AG08395 (cell line): ENCODE measurements at places on chromosomes 2 and 18.
A peak's percentile ranks its signal among the peaks of the same experiment; 100 is the strongest.

DNA sequence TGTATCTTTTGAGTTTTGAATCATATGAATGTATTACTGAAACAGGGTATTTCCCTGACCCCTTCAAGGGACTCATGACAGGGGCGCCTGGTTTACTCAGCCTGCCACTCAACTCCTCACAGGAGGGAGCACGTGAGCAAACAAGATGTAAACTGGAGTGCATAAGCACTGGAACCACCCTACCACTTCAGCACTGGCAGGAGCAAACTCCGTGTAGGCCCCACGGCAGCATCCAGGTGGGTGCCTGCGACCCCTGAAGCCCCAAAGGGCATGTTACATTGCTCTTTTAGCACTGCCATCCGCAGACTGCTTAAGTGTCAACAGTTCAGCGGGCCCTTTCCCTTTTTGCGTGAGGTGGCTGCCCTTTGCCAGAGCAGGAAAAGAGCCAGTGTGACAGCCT lies 8.2 kb upstream of the DAPL1 start:
- no peak for DNase-seq

DNA sequence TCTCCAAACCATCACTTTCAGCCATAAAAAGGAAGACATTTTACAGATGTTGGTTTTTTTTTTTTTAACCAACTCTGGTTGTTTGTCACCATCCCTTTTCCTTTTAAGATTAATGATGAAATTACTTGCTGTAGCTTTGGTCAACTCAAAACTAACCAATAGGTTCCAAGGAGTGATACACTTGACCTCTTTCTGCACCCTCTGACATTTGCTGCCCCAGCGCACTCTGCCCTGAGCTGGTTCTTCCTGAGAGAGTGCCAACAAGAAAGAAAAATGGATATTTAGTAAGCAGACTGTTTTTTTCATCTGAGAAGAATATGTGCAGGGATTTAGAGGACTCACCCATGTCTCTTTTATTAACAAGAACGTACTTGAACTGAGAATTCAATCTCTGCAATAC lies 520.0 kb downstream of the TXNL1 start:
- DNase-seq: no peak

- DNase-seq: no peak
Measured at GRCh38 chr2:9618410-9618809, 12.4 kb downstream of the YWHAQ start.

DNA sequence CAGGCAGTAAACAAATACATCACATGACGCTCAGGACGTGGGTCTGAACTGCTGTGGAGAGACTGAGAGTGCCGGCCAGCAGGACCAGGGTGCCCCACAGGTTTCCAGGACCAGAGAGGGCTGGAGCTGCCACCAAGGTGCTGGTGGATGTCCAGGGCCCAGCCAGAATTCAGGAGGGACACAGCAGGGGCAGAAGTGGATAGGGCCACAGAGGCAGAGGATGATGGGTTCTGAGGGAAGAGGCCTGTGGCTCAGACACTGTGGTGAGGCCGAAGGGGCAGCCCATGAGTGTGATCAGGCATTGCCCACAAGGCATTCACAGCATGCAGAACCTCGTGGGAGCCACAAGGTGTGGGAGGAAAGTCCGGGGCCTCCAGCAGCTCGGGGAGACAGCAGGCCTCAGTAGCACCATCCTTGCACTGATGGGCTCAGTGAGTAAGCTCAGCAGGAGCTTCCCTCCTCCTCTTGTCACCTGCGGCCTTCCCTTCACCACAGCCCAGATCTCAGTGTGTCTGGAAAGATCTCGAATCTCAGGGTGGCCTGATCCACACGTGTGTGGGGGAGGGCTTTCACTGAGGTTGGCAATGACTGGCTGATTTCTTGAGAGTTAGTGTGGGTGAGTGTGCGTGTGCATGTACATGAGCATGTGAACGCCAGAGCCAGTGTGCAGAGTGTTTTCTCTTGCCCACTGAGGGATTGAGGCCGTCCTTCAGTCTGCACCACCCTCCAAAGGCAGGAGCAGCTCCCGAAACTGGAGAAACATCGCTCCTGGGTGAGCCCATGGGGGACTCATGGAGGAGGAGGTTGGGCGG lies 181.8 kb upstream of the RAB6C start:
- no peak for DNase-seq

DNA sequence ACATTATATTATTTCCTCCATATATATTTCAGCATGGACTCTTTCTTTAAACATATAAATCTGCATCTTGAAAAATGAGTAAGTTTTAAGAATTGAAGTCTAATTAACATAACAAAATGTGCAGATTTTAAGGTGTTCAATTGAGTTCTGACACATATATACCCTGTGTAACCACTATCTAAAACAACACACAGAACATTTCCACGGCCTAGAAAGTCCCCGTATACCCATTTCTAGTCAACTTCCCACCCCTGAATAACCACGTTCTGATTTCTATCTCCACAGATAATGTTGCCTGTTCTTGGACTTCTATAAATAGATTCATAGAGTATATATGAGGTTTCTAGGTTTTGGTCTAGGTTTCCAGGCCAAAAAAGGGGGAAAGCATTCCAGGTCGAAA lies 87.5 kb downstream of the AAK1 start:
- DNase-seq: no peak

DNA sequence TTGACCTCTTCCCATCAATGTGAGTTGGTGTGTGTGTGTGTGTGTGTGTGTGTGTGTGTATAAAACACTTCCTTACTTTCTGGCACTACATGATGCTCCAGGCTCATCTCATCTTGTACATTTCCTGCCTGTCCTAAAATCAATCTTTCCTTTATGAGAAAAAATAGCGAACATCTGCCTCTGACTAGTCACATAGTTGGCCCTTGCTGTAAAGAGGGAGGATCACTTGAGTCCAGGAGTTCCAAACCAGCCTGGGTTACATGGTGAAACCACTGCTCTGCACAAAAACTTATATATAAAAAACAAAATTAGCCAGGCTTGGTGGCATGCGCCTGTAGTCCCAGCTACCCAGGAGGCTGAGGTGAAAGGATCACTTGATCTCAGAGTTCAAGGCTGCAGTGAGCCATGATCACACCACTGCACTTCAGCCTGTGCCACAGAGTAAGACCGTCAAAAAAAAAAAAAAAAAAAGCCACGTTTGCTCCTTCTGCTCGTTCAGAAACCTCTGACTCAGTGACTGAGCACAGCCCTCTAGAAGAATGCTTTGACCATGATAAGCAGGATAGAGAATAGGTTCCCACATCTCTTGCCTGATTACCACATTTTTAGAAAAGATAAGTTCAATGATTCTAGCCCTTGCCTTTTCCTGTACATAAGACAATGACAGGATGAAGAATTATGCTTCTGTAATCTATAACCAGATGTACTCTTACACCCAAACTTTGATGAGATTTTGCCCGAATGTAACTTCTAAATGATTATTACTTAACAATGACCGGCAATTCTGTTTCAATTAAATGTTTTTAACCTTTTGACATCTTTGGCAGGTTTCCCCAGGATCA lies 45.2 kb upstream of the ST3GAL5 start:
- peak; percentile 70 for DNase-seq

DNA sequence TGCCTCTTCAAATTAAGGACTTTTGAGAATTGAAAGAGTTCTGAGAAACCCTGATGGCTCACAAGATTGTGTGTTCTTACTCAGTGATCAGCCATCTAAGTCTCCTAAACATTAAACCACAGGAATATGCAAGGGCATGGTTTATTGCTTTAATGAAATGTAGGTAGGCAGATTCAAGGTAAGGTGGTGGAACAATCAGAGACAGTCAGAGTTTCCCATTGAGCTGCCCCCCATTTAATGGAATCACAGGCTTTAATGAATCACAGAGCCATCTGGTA lies 107.8 kb upstream of the LRATD1 start:
- no peak for DNase-seq

DNA sequence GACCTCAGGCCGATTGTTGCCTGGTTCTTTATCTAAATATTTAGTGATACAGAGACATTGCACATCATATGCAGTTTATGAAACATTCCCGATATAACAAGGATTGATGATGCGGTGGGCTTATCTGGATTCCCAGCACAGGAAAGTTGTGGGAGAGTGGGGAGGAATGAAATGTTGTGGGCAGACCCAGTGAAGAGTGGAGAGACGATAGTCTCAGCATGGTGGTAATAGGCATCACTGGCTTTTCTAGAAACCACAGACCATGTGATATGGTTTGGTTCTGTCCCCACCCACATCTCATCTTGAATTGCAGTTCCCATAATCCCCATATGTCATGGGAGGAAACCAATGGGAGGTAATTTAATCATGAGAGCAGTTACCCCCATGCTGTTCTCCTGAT lies 34.8 kb upstream of the RND3 start:
- no peak for DNase-seq

- no peak for DNase-seq
Measured at GRCh38 chr2:58644451-58644850, 403.3 kb upstream of the FANCL start.

- DNase-seq: peak; percentile 26
Measured at GRCh38 chr2:43592443-43592842, 3.4 kb downstream of the THADA start.

DNA sequence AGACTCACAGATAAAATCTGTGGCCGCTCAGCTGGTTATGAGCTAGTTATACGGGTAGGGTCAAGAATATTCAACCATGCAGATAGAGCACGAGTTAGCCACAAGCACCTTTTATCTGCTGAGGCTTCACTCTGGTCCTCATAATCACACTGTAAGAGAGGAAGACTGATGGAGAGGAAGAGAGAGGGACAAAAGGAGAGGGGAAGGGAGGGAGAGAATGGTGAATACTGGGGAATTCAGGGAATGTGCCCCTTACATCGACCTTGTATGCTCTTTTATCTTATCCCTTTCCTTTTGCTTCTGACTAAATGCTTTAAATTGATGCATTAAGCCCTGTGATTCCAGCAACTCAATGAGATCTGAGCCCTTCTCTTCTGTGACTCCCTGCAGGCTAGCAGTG lies 333.1 kb downstream of the DSEL start:
- no peak for DNase-seq

DNA sequence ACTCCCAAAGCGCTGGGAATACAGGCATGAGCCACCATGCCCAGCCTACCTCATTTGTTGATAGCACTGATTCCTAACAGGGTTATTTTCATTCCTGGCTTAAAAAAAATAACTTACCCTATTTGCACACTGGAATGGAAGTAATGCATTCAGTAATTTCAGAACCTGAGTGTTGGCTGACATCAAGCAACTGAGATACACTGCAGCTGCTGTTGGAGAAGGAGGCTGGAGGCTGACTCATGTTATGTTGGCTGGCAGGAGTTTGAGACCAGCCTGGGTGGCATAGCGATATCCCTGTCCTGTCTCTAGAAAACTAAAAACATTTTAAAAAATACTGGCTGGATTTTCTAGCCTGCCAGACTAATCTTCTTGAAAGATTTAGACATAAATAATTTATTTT lies 385.1 kb upstream of the MEX3C start:
- DNase-seq: no peak

GRCh38 chr2:218785103-218785502 lies 3.2 kb downstream of the CYP27A1 start:
- no peak for DNase-seq

GRCh38 chr18:25100418-25100817 lies 251.5 kb downstream of the ZNF521 start:
- no peak for DNase-seq

DNA sequence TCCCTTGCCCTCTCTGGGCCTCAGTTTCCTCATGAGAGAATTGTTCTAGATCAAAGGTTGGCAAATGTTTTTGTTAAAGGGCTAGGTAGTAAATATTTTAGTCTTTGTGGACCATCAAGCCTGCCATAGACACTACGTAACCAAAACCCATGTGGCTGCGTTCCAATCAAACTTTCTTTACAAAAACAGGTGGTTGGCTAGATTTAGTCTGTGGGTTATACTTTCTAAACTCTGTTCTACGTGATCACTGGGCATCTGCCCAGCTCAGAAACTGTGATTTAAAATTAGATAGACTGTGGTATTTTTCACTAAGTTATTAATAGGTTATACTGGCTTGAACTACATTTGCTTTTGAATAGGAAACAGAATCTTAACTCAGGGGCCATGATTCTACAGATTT lies 149.8 kb upstream of the DCC start:
- DNase-seq: no peak

DNA sequence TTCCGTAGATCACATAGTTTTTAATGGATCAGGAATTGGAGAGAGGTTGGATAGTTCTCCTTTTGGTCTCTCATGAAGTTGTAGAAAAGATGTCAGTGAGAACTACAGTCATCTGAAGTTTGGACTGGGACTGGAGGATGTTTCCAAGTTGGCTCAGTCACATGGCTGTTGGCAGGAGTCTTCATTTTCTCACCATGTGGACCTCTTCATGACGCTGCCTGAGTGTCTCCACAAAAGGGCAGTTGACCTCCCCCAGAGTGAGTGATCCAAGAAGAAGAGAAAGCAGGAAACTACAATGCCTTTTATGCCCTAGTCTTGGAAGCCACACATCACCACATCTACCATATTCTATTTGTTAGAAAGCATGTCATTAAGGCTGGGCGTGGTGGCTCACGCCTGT lies 171.7 kb downstream of the EPHA4 start:
- no peak for DNase-seq
